ENCODE measurements at places on chromosomes 6 and 20.
A peak's percentile ranks its signal among the peaks of the same experiment; 100 is the strongest.

DNA sequence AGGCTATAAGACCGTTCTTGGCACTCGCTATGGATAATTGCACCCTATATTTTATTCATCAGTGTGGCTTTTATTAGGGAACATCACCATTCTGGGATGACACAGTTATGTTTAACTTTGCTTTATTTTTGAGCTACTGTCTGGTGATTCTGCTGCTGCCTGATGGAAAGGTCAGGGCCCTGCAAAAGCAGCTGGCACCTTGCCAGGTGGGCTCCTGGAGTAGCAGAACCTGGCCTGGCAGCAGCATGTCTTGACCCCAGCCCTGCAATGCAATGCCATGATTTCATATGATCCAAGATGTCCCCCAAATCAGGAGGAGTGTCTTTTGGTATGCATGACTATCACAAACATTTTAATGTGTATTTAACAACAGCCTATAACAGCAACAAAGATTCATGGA, 228.4 kb upstream of the RSPO3 start:
- DNase-seq, result no peak

DNA sequence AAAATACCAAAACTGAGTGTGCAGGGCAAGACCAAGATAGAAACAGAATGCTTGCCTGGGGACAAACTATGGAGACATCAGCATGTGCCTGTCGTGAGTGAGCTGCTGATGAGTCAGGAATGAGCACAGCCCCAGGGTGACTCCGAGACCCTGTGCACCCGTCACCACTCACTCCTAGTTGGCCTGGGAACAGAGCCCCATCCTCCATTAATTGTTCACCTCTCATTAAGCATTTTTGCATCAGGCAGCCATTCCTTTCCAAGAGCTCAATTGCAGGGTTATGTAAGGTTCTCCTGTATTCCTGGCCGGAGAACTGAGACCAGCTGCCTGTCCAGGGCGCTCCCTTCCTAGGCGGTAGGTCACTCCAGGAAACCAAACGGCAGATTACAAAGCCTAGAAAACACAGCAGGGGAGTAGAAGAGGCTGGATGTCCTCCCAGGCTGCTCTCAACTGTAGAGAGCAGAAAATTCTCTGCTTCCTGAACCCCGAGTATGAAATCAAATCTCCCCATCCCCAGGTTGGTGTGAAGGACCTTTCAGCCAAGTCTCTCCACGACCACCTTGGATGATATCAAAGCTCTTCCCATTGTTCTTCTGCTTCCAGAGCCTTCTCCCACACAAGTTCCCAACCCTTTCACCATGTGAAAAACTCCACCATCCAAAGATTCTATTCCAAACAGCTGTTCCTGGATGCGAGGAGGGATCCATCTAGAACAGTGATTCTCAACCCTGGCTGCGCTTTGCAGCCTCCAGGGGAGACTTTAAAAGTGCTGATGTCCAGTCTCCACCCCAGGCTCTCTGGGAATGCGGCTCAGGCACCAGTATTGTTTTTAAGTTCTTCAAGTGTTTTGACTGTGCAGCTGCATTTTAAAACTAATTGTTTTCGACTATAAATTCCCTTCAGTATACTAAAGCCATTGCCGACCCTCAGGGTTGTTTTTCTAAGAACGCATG, 532.6 kb upstream of the JARID2 start:
- DNase-seq, result no peak

- DNase-seq, result no peak
Observed at GRCh38 chr6:11429577-11429976, 108.0 kb upstream of the TMEM170B start.

GRCh38 chr20:38620441-38620840, 18.8 kb downstream of the ARHGAP40 start:
- DNase-seq, result no peak

DNA sequence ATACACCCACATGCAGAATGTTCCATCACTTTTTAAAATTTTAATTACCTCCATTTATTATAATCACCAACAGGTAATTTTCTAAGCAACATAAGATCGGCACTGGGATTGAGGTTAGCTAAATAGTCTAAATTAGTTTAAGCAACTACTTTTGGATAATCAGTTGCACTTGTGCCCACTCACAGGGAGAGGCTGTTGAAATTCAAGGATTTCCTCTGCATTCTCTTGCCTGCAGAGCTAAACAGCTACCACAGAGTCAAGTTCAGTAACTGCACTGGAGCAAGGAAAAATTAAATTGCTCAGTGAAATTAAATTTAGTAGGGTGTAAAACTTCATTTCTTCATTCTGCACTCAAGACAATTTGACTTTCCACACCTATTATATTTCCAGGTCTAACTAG, 120.7 kb upstream of the CCDC28A start:
- no peak for DNase-seq

DNA sequence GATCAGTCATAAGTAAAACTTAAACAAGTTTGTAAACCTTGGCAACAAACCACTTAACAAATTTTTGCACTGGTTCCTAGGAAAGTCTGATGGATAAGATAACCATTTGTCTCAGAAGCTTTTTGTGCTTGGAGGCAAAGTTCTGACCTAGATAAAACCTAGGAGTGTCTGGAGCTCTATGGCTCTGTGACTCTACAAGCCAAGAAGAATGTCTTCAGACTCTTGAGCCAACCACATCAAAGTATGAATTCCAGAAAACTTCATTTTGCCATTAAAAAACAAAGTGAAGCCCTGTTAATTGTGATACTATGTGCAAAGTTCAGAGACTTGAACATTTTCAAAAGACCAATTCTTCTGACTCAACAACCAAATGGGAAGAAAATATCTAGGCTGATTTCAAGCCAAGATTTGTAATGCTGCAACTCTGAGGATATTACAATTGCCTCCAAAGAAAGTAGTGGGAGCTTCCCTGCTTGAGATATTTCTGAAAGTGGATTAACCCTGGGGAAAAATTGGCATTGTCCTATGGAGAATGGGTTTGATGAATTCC, 158.1 kb upstream of the FOXQ1 start:
- DNase-seq, result no peak

- no peak for DNase-seq
Observed at GRCh38 chr6:3911614-3912336, 62.6 kb downstream of the FAM50B start.

- peak; percentile 18 for DNase-seq
Observed at GRCh38 chr6:6546318-6547109, 42.0 kb upstream of the LY86 start.

GRCh38 chr6:157494132-157494710, 113.2 kb downstream of the ZDHHC14 start:
- no peak for DNase-seq

DNA sequence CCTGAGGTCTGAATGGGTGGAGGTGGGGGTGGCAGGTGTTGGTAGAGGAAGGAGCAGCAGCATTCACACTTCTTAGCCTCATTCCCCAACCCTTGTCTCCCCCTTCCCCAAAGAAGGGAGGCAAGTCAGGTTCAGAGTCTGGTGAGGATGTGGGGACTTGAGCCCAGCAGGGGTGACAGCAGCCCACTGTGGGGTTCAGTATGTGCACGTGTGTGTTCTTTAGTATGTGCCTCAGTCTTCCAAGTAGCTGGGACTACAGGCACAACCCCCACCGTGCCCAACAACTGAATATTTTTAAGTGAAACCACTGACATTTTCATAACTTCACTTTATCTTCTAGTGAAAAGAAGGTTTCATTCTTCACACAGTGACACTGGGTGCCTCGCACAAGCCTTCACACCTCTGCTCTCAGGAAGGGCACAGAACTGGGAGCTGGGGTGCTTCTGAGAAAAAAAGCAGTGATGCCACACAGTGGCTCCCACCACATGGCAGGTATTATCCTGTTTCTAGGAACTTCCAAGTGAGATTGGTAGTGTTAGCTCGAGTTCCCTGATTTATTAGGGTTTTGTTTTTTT, 33.4 kb upstream of the PRELID3B start:
- DNase-seq, result no peak
